Stimulated activated CD8-positive, alpha-beta memory T cell treated with anti-CD3 and anti-CD28 coated beads, Interleukin-2, amount 100 ng/mL, for 1 hour (primary cell): ENCODE measurements at places on chromosomes 16 and 17.

- DNase-seq, result no peak
These were observed 14.5 kb downstream of the RAB11FIP4 start for GRCh38 chr17:31405890-31406371.

DNA sequence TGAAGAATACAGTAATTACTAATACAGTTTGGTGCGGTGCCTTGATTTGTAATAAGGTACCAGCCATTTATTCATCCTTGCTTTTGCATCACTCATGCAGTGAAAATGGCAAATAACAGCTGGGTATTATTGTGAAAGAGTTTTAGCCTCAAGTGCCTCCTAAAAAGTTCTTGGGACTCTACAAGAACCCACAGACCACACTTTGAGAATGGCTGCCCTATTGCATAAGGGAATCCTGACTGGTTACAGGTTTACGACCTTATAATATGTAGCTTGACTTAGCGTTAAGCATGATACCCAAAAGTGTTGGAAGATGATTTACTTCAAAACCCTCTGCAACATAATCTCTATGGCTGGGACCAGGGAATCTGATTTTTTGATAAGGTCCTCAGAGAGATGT is 4.2 kb downstream of the MYH13 start:
- no peak for DNase-seq

GRCh38 chr16:6947291-6947690 is 385.4 kb upstream of the RBFOX1 start:
- DNase-seq, result no peak

DNA sequence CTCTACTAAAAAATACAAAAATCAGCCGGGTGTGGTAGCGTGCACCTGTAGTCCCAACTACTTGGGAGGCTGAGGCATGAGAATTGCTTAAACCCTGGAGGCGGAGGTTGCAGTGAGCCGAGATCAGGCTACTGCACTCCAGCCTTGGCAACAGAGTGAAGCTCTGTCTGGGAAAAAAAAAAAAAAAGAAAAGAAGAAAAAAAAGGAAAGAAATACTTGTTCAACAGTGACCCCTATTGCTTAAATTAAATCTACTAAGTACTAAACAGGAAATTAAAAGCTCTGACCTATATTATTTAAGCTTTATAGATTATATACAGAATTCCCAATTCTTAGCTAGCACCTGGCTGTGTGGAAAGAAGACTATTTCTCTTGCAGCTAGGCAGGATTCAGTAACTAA is 48.9 kb downstream of the FBXL20 start:
- no peak for DNase-seq

DNA sequence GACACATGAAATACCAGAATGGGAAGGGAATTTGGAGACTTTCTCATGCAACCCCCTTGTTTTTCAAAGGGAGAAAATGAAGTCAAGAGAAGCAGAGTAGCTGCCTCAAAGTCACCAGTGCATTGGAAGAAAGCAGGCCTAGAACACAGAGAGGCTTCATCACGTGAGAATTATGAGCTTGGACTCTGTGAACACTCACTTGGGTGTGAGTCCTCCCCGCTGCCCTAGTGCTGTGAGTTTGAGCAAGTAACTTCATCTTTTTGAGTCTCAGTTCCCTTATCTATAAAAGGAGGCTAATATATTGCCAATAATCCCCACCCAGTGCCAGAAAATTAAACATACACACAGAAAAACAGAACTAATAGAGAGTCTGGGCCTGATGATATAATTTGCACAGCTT is 315.8 kb downstream of the XYLT1 start:
- no peak for DNase-seq
